ENCODE measurements at places on chromosomes 1 and 21. TPM values are rescaled to one million over a fixed set of nuclear protein-coding genes. Genes with fewer than 3 reads are reported as not detected.

The FBLIM1 gene
- 143 TPM for polyA plus RNA-seq

The FAM72A gene
- polyA plus RNA-seq, result 3.5 TPM

The SYCP1 gene
- not detected for polyA plus RNA-seq

The POU3F1 gene
- not detected for polyA plus RNA-seq

The LGR6 gene
- polyA plus RNA-seq, result not detected

The RIPPLY3 gene
- not detected for polyA plus RNA-seq

The NHLH2 gene
- not detected for polyA plus RNA-seq

The FUCA1 gene
- 2.9 TPM for polyA plus RNA-seq

The GPR25 gene
- polyA plus RNA-seq, result not detected

All from AG04450 (cell line).